Activated T-cell treated with anti-CD3 and anti-CD28 coated beads for 48 hours (primary cell): ENCODE measurements at places on chromosomes 1 and 21.

DNA sequence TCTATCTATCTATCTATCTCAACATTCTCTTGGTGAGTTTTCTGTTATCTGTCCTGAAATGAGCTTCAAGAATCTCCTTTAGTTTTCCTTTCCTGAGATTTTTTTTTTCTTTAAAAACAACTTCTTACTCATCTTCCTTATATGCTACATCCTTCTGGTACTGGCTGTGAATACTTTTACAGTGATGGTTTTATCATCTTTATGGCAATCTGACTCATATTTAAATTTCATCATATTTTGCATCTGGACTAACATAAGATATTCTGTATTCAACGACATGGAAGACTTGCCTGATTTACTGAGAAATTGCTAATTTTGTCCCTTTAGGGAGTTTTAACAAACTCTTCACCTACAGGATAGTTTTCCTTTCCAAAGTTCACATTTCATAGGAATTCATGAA, 33.0 kb downstream of the PDE4B start:
- DNase-seq = no peak

- no peak for DNase-seq
Measured at GRCh38 chr1:222905151-222905550, 90.3 kb downstream of the DISP1 start.

GRCh38 chr1:74523873-74524480, 11.6 kb upstream of the LRRC53 start:
- DNase-seq = no peak

GRCh38 chr1:33282791-33283190, 26.5 kb downstream of the ZNF362 start:
- no peak for DNase-seq

DNA sequence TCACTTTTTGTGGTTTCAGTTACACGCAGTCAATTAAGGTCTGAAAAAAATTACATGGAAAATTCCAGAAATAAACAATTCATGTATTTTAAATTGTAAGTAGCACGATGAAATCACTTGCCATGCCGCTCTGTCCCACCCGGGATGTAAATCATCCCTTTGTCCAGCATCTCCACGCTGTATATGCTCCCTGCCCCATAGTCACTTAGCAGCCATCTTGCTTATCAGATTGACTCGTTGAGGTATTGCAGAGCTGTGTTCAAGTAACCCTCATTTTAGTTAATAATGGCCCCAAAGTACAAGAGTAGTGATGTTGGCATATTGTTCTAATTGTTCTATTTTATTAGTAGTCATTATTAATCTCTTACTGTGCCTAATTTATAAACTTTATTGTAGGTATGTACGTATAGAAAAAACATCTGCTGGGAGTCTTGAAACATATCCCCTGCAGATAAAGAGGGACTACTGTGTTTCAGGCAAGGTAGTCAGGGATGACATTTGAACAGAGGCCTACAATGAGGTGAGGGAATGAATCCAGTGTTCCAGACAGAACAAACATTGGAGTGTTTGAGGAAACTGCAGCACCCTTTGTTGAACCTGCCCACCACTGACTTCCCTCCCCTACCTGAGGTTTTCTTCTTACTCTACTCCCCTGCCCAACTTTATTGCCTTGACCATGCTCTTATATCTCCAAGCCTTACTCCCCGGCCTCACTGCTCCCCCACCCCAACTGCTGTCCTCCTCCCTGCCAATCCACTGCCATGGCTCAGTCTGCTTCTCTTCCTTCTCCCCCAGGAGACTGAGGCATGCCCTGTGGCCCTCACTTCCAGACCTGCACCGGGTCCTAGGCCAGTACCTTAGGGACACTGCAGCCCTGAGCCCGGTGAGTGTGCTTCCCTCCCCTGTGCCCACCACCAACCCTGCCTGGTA, 7.1 kb upstream of the CDC20 start:
- no peak for DNase-seq

DNA sequence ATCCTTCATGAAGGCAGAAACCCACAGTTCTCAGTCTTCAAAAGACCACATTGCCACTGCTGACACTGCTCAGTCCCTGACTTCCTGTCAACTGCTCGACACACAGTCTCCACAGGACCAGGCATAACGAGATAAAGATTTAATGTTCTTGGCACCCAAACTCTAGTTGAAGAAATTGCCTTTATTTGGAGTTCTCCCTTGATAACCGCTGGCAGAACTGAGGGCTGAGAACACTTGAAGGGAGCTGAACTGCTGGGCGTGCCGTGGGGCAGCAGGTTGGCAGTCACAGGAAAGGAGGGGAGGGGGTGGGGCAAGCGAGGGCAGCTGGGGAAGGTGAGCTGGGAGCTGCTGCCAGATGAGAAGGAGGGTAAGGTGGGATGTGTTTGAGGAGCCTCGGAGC, 15.9 kb downstream of the HENMT1 start:
- no peak for DNase-seq

DNA sequence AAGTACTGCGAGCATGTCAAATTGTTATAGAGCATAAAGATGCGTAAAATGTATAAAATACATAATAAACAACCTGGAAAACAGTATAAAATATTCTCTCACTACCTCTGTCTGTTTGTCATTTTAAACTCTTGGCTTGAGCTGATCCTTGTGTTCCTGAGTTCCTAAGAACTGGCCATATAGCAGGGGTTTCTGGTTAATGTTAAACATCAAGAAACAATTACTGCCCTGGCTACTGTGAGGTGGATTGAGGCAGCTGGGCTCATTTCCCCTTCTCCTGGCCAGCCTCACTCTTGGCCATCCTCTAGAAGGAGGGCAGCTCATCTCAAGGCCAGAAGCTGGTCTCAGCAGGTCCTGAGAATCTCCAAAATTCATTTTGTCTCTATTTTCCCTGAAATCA, 297.3 kb upstream of the USP24 start:
- DNase-seq = no peak

- no peak for DNase-seq
Measured at GRCh38 chr1:107198561-107198960, 57.7 kb downstream of the NTNG1 start.

- no peak for DNase-seq
Measured at GRCh38 chr1:242349636-242350035, 174.9 kb downstream of the PLD5 start.

- no peak for DNase-seq
Measured at GRCh38 chr1:208432346-208432745, 188.2 kb upstream of the PLXNA2 start.

GRCh38 chr1:26537951-26538352, 8.4 kb downstream of the RPS6KA1 start:
- DNase-seq = no peak

DNA sequence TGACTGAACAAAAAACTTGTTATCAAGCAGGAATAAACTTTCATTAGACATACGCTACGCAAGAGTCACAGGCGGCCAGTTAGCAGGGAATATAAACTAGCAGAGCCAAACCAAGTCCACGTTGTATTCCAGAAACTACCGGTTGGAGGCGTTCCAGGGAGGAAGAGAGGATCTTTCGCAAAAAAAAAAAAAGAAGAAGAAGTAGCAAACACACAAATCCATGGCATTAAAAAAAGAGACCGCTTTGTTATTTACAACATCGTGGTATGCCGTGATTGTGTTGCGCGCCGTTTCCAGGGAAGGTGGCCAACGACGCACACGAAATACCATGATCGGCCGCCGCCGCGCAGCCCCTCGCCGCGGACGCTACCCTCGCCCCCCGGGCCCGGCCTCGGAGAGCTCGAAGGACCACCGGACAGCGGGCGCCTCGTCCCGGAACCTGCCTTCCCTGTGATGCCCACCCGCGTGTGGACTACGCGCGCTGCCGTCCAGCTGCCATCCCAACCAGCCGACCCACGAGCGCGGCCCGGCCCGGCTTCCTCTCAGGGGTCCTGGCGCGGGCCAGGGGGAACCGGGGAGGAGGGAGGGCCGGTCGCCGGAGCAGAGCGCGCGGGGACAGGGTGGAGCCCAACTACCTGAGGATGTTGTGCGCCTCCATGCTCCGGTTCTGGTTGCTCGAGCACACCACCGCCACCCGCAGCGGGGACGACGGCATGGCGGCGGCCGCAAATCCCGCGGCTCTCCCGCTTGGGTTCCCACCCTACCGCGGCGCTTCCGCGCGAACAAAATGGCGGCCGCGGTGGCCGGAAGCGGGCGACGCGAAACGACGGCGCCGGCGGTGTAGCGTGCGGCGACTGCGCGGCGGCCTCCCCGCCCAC, 581 bp downstream of the SSU72 start:
- DNase-seq = no peak

GRCh38 chr21:34648739-34649297, 20.0 kb upstream of the CLIC6 start:
- DNase-seq = no peak

GRCh38 chr1:115781343-115781742, 12.8 kb upstream of the CASQ2 start:
- no peak for DNase-seq

DNA sequence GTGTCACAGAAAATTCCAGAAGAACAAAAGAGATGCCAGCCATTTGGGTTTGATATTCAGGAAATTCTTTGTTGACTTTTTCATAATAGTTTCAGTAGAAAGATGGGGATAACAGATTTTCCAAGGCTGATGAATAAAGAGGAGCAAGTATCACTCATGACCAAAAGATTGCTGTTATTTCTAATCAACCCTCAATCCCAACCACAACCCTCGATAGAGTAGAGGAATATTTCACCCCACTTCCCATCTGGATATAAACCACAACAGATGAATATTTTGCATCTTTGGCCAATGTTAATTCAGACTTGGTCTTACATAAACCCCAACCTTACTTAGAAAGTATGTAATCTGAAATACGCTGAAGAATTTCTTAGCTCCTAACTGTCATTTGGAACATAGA, 232.4 kb downstream of the SEC16B start:
- no peak for DNase-seq

- no peak for DNase-seq
Measured at GRCh38 chr1:47178654-47179016, 11.2 kb downstream of the PDZK1IP1 start.

DNA sequence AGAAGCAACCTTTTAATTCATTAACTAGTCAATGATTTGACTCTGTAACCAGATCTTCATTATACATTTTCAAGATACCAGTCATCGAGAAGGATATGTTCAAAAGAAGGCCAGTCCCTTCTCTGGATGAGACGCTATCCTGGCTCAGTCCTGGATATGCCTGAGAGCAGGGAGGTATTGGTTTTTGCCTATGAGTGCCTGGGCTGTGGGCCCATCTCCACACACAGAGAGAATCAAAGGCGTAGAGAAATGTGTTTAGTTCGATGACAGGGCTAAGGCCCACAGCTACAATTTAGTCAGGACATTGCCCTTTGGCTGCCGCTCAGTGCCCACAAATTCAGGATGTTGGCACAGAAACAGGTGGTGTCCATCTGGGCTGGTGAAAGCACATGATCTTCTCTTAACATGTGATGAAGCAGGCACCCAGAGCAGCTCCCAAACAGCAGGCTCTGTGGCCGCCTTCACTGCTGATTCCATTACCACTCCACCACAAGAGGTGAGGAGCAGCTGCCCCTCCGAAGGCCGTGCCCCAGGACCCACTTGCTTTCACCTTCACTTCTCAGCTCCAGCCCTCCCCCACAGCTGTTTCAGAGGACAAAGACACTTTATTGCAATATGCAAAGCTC, 24.7 kb downstream of the ACKR1 start:
- DNase-seq = no peak

GRCh38 chr1:33973799-33974545, 110.1 kb downstream of the HMGB4 start:
- DNase-seq = no peak

DNA sequence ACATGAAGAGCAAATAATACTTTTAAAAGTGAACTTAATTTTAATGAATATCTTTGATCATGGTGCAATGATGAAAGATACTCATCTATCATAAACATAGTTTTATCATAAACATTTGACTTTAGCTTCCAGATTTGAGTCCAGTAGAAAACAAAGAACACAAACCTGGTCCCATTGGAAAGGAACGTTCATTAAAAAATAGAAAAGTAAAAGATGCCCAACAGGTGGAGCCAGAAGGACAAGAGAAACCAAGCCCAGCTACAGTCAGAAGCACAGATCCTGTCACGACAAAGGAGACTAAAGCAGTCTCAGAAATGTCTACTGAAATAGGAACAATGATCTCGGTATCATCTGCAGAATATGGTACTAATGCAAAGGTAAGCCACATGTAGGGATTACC, 55.6 kb upstream of the MYOCOS start:
- no peak for DNase-seq

DNA sequence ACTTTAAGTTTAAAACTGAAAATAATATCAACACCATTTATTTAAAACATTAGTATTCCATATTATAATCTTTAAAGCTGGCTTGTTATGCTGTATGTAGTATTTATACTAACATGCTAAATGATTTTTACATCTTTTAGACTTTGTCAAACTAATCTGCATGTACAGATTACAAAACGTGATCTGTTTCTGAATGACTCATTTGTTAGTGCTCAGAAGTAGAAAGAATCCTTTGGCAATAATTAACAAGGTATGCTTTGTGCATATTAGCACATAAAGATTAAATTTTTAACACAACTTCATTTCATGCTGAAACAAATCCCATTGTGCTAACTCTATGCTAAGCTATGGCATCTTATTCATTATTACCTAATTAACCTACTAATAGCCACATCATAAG, 242.4 kb downstream of the BARHL2 start:
- DNase-seq = no peak

- no peak for DNase-seq
Measured at GRCh38 chr1:152021569-152021968, 15.2 kb downstream of the S100A11 start.

DNA sequence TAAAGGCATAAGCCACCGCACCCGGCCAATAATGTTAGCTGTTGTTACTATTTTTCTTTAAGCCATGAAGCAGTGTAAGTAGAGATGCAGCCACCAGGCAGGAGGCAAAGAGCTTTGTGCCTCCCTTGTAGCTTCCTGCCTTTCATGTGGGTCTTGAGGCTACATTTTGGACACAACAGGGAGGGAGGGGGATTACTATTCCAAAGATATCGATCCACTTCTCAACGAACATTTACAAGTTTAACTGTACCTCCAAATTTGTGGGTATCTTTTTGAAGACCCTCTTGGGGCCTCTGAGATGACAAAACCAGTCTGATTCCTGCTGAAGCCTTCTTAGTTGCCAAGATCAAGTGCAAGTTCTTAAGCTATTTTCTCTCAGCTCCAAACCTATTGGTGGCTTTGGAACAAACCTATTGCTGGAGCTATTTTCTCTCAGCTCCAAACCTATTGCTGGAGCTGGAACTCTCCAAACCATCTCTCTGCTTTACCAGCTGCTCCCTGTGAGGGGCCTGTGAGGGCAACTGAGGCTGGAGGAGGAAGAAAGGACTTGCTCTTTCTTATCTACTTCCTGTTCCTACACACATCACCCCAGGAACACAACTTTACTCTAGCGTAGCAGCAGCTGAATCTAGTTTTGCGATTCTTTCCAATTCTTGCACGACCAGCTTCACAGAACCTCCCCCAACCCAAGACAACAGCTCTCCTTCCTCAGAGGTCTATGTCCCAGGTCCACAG, 16.1 kb upstream of the RCAN3 start:
- no peak for DNase-seq

DNA sequence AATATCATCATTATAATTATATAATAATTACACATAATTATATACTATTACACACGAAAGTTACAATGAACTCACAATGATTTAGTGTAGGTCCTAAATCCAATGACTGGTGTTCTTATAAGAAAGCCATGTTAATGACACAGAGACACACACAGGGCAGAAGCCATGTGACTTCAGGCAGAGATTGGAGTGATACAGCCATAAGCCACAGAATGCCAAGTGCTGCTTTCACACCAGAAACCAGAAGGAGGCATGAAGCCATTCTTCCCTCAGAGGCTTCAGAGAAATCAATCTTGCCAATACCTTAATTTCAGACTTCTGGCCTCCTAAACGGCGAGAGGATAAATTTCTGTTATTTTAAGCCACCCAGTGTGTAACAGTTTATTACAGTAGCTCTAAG, 147.4 kb upstream of the KRTAP19-8 start:
- DNase-seq = no peak
